ENCODE measurements at places on chromosomes 11 and 22. TPM values are rescaled to one million over a fixed set of nuclear protein-coding genes. Genes with fewer than 3 reads are reported as not detected.

OR51G2 gene
- not detected for total RNA-seq

NCF4 gene
- total RNA-seq, result not detected

NXPE4 gene
- not detected for total RNA-seq

MDK gene
- total RNA-seq, result 23.0 TPM

ACCSL gene
- not detected for total RNA-seq
